Stimulated activated CD8-positive, alpha-beta memory T cell treated with anti-CD3 and anti-CD28 coated beads, Interleukin-2, amount 100 ng/mL, for 48 hours (primary cell): ENCODE measurements at places on chromosomes 4 and X.

DNA sequence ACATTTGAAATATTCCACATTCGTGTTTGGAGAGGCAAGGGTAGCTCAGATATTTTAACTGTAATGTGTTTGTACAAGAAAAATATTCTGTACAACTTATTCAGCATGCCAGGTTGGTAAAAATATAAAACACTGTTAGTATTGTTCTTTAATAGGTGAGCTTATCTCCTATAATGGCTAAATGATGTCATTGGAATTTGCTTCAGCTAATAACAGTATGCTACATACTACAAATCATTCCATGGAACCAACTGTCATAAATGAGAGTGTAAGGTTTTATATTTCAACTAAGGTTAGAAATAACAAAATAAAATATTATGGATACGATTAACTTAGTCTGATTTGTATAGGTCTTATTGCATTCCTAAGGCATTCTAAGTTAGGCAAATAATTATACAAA, 206.6 kb downstream of the ADGRL3 start:
- no peak for DNase-seq

- DNase-seq: no peak
Observed at GRCh38 chrX:102042372-102043325, 82.8 kb upstream of the TCEAL2 start.

- peak; percentile 28 for DNase-seq
Observed at GRCh38 chr4:118834960-118835569, 861 bp downstream of the SEC24D start.

DNA sequence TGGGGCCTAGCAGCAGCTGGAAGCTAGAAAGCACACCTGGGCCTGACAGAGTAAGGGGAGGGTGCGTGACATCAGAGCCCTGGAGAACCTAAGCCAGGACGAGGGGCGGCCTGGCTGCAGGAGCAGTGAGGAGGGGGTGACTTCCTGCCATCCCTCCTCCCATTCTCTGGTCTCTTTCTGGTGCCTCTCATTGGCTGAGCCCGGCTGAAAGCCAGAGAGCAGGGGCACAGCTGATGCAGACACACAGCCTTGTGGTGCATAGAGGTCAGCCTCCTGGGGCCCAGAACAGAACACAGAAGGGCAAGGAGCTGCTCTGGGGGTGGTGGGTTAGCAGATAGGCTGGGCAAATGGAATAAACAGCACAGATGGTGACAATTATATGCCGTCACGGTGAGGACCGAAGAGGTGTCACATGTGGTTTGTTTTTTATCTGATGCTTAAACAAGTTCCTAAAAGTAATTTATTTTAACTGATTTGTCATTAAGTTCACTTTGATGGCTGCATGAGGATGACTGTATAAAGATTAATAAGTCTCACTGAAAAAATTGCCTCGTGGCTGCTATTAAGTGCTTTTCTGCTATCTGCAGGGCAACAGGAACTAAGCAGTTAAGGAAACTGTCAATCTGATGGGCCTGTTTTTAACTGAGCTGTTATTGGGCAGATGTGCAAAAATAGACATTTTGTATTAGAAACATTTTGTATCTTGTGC, 102.0 kb downstream of the FNIP2 start:
- no peak for DNase-seq

GRCh38 chr4:113586072-113586471, 175.5 kb downstream of the CAMK2D start:
- no peak for DNase-seq

- DNase-seq: no peak
Observed at GRCh38 chr4:38387348-38387747, 276.7 kb upstream of the KLF3 start.

- DNase-seq: no peak
Observed at GRCh38 chr4:56871371-56871866, 36.3 kb upstream of the REST start.

DNA sequence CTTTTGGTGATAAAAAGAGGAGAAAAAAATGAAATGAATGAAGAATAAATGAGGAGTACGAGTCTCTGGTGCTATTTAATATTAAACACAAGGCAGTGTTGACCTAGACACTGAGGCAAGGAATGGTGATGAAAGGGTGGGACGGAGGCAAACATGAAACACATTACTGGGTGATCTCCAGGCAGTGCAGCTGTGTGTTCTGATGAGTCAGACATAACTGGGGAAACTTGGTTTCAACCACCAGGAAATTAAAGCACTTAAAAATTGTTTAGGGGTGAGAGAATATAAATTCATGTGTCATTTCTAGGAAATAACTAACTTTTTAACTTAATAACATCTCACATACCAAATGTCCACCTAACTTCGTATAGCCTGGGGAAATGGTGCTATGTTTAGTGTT, 19.7 kb upstream of the CXCL6 start:
- DNase-seq: no peak

DNA sequence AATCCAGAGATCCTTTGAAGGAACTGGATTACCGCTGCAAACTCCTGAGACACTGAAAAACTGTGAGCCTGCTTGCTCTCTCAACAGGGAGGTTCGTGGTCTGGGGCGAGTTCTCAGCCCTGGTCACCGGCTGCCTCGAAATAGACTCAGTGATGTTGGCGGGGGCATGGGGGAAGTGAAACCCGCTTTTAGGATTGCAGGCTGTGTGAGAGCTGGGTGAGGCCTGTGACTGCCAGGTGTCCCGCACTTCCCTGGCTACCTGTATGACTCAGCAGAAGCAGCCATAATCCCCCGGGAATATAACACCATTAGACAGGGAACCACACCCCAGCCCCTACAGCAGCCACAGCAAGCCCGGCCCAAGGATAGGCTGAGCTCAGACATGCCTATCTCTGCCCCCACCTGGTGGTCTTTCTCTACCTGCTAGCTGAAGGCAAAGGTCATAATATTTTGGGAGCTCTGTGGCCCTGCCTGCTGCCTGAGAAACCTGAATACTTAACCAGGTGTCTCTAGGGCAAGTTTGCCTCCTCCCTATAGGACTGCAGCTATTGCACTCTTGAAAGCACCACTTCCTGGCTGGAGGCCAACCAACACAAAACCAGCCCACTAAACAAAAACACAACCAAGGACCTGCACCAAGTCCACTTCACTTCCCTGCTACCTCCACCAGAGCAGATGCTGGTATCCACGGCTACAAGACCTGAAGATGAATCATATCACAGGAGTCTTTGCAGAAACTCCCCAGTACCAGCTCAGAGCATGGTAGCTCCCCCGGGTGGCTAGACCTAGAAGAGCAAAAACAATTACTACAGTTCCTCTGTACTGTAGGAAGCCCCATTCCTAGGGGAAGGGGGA, 202.0 kb downstream of the RRAGB start:
- no peak for DNase-seq

DNA sequence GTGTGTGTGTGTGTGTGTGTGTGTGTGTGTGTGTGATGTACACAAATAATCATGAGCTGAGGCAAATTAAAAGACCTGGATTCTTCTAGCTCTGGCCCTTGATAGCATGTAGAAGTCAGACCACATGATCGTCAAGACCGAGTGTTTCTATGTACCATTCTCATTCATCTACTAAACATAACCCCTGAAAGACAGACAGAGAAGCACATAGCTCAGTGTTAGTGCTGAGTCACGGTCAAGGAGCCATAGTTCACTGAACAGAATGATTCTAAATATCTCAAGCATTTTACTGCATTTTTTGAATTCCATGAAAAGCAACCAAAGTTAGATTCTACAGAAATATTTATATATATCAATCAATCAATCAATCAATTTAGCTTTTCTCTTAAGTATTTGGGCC, 412.3 kb upstream of the CXorf51A start:
- no peak for DNase-seq

- no peak for DNase-seq
Observed at GRCh38 chr4:4631150-4631549, 89.3 kb upstream of the STX18 start.

DNA sequence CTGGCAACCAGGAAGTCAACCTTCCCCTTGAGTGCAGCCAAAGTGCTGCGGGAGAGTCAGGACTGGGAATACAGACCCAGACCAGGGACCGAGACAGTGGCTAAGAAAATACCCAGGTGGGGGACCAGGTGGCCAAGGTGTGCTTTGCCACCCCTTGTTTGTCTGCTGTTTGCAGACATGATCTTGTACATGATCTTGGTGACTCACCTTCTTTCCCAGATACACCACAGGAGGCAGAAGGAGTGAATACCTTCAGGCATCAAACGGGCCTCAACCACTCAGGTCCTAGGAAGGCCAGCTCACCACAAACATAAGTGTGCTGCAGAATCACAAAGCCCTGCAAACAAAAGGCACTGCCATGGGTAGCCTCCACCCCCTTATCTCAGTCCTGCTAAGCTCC, 62.0 kb downstream of the CNGA2 start:
- DNase-seq: no peak

DNA sequence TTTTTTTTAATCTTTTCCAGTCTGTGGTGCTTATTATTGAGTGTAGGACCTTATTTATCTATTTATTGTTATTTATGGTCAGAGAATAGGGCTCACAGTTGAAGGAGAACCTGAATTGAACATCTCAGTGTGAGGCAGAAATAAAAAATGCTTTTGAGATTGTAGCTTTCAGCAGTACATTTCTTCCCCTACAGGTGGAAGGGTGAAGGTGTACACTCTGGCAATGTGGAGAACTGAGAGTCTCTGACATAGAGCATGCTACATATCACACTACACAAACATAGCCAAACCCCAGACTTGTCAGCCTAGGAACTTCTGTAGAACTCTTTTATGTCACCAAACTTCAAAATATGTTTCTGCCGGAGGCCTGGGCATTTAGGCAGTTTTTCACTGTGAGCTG, 140.2 kb downstream of the STIM2 start:
- no peak for DNase-seq

DNA sequence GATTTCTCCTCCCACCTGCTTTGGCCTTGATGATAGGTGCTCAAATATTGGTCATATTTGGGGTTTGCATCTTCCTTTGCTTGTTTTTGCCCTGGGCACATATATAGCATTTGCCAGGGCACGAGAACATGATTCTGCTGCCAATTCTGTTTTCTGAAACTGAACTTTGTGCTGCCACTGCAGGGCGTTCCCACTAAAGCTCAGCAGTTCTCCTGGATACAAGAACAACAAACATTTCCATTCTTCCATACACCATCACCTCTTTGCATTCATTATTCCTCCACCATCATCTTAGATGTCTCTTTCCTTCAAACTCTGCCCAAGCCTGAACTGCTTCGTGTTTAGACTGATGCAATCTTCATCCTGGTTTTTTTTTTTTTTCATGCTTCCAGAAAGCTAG, 36.3 kb upstream of the GATB start:
- no peak for DNase-seq

DNA sequence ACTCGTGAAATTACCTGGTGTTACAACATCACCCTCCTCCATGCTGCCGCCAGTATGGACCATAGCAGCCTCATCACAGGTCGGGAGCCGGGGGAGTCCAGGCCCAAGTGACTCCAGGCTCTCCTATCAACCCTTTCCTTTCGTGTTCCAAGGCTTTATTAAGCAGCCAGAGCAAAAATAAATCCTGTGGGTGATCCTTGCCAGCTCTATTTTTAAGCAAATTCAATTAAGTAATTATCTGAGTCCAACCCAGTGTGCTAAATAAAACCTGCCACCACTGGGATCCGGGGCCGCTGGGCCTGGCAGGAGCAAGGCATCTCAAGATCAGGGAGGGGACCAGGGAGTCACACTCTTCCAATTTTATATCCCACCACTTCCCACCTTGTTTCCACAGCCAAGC, 80.7 kb upstream of the PRPS1 start:
- DNase-seq: no peak

GRCh38 chr4:98745366-98745765, 87.0 kb upstream of the TSPAN5 start:
- no peak for DNase-seq

GRCh38 chrX:122703762-122704161, 480.3 kb upstream of the GRIA3 start:
- DNase-seq: no peak

DNA sequence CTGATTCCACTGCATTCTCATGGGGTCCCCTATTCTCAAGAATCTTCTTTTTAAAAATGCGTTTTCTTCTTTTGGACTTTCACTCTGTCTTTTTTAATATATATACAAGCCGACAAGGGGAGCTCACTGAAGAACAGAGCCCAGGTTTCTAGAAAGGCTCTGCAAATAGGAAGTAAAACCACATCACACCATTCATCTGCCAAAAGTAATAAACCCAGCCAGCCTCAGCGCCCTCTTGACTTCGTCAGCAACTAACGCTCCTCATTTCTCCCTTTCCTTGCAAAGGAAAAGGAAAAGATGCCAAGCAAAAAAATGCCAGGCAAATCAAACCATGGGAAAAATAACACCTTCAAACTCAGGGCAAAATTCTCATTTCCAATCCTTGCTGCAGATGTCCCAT, 136.4 kb downstream of the HHIP start:
- DNase-seq: no peak

DNA sequence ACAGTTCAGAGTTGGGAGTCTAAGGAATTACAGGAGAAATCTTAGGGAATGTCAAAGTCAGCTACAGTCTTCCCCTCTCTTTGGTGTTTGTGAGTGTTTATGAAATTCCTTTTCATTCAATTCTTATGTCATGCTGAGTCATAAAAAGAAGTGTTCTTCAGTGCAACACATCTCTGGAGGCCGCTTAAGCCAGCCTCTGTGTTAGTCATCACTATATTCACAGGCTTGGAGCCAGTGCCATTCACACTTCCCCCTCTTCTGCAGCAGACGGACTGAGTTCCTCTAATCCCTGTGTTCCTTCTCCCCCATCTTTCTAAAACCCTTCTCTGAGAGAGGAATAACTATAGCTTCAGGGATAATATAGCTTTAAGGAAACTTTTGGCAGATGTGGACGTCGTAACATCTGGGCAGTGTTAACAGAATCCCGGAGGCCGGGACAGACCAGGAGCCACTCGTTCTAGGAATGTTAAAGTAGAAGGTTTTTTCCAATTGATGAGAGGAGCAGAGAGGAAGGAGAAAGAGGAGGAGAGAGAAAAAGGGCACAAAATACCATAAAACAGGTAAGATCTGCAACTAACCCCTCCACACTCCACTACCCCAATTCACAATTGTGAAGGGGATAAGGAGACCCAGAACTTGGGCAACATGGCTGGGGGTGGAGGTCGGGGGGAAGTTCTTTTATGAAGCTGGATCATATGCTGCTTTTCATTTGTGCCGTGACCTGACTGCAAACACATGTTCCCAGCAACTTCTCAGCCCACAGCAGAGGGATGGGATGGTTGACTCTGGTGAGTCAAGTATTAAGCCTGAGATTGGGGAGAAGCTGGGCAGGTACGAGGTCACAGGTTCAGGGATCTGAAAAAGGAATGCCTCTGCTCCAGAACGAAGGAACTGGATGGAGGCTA, at the start of gene SRPX2:
Gene SRPX2 (plus strand): TSS at position 244 of the 905 bp plus-strand sequence. CDS start 2,124 bp downstream, outside the sequence.
- no peak for DNase-seq

- DNase-seq: no peak
Observed at GRCh38 chr4:138452826-138453225, 210.7 kb upstream of the SLC7A11 start.

DNA sequence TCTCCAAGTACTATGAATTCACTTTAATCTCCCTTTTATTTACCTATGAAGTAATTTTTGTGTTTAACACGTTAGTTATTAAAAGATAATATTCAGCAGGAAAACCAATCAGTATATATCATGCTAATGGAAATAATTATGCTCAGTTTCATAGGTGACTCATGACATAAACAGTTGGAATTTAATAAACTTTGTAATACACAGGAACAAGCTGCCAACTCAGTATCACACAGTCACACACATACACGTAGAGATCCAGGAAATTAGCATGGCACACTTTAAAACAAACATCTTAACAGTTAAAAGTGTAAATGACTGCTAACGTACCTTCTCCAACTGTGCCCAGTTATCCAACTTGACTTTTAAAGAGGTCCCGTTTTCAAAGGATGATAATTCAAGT, 2.3 kb downstream of the SPATA4 start:
- no peak for DNase-seq
